ENCODE measurements at places on chromosomes 6 and 20.

GRCh38 chr6:71028877-71029252 lies 72.0 kb upstream of the B3GAT2 start:
- no peak for DNase-seq

DNA sequence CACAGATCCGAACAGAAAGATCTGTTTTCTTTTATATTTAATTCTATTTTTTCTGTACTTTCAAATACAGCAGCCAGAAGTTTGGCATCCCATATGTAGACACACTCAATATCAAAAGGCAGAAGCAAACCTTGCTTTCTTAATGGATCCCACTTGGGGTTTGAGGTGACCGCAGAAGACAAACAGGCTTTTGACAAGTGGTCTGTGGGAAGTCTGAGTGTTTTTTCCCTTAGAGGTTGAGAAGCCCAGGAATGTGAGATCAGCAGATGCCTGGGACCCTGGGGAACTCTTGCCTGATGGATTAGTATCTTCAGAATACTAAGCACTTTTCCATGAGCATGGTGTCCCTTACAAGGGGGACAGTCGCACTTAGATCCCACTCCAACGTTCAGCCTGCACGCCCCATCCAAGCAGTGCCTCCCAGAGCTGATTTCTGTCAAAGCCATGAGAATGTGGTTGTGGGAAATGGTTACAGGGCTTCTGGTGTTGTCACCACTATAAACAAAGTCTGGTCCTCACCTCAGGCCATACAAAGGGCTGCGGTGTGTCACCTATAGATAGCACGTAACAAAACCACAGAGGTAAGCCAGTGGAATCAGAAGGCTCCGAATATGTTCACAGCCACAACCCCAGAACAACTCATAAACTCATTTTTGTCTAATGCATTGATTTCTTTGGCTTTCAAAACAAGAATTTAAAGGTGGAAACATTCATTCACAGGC lies 12.7 kb downstream of the IL17F start:
- DNase-seq, result no peak

DNA sequence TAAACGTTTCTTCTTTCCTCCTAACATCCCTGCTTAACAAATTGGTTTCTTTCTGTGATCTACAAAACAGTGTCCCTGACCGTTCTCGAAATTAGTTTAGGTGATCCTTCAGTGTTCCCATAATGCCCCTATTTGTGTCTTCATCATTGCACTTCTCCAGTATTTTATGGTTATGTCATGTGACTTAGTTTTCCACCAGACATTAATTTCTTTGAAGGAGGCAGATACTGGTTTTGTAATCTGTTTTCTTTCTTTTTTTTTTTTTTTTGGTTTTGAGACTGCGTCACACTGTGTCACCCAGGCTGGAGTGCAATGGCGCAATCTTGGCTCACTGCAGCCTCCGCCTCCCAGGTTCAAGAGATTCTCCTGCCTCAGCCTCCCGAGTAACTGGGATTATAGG lies 49.2 kb downstream of the FAM217A start:
- no peak for DNase-seq

DNA sequence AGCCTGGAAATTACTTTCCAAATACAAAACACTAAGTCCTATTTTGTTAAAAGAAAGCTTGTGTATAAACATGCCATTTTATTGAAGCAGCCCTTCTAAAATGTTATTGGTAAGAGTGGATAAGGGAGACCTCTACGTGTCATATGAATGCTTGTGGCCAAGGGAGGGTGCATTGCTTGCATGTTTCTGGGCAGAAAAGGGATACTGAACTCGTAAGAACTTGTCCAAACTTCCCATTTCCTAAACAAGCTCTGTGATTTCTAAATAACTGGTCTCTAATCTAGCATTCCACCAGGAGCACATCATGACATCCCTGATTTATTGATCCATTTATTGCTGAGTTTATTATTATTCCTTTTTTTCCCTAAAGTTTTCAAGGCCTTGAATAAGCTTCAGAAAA lies 474.1 kb downstream of the CD109 start:
- no peak for DNase-seq

GRCh38 chr6:157832250-157832967 lies 9.4 kb downstream of the SNX9 start:
- DNase-seq, result no peak

- no peak for DNase-seq
Observed at GRCh38 chr20:33788351-33789049, 22.6 kb upstream of the CHMP4B start.

- DNase-seq, result no peak
Observed at GRCh38 chr20:37262505-37262904, 891 bp upstream of the GHRH start.

- no peak for DNase-seq
Observed at GRCh38 chr6:157563611-157564284, 182.8 kb downstream of the ZDHHC14 start.

- DNase-seq, result no peak
Observed at GRCh38 chr6:24272148-24272547, 85.7 kb downstream of the DCDC2 start.

Measured in LNCaP clone FGC (cell line).